Brain (organoid and tissue), 16 donors: ENCODE measurements at places on chromosomes 16 and 17.

DNA sequence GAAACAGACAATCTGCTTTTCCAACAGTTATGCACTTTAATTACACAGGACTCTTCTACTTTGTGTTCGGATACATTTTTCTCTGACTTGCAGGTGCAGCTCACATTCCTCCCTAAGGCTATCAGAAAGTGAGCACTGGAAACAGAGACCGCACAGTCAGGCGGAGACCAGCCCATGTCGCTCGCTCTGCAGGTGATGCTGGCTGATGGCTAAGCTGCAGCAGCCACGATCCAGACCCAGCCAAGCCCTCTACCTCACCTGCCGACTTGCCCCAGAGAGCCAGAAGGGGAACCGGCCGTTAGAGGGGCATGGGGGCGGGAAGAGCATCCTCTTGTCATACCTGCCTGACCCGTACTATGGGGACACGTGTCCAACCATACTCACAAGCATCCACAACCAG lies 33.8 kb downstream of the MAP1LC3B start:
- DNase-seq = no peak

DNA sequence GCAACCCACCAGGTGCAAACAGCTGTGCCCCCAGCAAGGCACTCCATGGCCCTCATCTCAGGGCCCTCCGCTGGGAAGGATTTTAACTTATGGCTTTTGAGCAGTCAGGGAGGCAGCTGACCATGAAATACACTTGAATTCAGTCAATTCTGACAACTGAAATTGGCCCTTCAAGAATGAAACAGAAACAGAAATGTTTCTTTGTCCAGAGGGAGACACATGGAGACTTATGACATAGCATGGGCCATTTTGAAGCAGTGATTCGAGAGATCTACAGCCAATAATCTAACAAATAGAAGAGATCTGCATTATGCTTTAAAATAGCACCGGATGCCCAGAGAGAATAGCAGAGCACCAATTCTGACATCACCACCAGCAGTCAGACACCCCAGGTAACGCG lies 7.5 kb downstream of the CACNG1 start:
- DNase-seq = no peak

DNA sequence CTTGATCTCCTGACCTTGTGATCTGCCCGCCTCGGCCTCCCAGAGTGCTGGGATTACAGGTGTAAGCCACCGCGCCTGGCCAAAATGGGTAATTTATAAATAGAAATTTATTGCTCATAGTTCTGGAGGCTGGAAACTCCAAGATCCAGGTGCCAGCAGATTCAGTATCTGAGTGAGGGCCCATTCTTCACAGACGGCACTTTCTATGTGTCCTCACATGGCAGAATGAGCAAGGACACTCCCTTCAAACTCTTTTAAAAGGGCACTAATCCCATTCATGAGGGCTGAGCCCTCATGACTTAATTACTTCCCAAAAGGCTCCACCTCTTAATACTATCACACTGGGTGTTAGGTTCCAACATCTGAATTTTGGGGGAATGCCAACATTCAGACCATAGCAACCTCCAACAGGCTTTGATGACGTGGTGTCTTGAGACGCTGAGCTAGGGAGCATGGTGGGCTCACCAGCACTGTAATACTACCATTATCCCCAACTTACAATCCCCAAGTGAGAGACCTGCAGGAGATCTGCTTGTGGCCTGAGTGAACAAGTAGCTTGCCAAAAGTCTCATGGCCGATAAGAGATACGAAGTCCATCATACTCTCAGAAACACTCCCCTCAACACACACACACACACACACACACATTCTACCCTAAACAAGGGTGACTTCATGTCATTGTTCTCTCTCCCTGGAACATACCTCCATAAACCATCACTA lies 8.5 kb downstream of the CMTM4 start:
- DNase-seq = no peak

GRCh38 chr16:49698931-49699840 lies 156.7 kb downstream of the ZNF423 start:
- DNase-seq = peak; percentile 89

DNA sequence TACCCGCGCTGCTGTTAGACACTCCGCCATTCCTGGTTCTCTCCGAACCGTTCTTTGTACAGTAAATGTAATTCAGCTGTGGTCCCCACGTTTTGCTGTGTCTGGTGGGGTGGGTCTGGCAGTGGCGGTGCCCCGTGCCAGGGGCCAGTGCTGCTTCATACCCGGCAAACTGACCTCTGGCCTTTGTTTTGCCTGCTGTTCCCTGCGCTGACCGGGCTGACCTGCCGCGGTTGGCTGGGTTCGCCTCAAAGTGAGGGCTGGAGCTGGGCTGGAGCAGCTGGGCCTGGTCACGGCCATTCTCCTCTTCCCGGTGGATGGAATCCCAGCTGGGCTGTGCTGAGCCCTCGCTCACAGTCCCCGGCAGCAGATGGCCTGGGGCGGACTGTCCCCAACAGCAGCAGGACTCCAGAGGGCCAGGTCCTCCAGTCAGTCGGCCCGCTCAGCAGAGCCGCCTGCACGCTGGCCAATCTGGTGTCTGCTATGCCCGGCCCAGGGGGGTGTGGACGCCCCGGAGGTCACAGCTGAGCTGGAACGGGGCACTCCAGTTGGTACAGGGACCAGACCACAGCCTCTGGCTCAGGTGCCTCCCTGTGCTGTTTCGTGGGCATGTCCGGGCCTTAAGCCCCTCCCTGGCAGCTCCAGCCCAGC lies 1.5 kb upstream of the WFIKKN1 start:
- no peak for DNase-seq

- no peak for DNase-seq
These were observed 67.0 kb downstream of the CACNG1 start for GRCh38 chr17:67111327-67111726.

DNA sequence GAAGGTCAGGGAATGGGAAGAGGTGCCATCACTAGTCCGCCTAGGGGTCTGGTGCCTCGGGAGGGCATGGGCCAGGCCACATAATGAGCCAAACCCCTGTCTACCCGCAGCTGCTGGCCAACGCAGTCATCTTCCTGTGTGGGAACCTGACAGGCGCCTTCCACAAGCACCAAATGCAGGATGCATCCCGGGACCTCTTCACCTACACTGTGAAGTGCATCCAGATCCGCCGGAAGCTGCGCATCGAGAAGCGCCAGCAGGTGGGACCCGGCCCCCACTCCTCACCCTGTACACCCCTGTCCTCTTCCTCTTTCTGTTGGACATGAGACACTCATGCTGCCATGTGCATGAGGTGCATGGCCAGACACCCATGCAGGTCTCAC lies 26.2 kb downstream of the ADCY7 start:
- DNase-seq = no peak

DNA sequence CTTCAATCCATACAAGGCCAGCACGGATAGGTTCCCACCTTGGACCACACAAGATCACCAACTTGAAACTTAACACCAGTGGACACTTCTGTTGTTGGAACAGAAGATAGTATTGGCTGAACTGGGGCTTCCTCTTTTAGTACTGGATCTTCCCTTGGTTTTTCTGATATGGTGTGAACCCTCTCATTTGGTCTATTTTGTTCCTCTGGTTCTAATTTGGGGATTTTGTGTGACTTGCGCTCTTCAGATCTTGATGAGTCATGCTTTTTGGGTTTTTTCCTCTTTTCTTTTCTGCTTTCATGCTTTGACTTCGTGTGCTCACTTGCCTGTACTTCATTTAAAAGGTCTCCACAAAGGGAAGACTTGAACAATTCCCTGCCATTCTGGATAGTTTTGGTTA lies 39.0 kb downstream of the SOST start:
- no peak for DNase-seq

GRCh38 chr17:2050300-2051060 lies 4.4 kb upstream of the HIC1 start:
- DNase-seq = peak; percentile 86

GRCh38 chr17:34146440-34147043 lies 108.5 kb upstream of the CCL2 start:
- DNase-seq = peak; percentile 78

DNA sequence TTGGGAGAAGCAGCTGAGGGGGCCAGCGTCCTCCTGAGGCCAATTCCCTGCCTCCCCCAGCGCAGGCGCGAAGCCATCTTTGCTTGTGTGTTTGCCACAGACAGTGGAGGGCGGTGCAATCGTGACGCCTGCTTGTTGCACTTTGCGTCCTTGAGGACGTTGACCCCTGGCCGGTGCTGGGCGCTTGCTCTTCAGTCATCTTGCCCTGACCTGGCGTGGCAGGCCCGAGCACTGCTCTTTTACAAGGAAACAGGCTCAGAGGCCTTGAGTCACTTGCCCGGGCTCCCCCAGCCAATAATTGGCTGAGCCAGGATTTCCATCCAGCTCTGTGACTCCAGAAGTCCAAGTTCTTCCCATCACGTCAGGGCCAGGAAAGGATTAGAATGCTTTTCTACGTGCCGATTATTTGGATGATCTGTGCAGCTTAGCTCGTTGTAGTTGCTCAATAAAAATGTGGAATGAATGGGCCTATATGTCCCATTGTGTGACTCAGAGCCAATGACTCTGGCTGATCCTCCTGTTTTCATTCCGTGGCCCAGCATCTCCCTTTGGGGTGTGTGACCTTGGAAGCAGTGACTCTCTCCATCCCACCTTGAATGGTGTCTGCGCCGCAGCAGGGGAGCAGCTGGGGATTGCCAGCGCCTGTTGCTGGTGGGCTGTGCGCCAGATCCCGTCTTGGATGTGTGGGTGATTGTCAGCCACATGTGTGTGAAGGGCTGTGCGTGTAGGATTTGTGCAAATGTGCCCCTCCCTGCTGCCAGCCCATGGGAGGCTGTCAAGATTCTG lies 214.1 kb downstream of the SEC14L1 start:
- DNase-seq = no peak

DNA sequence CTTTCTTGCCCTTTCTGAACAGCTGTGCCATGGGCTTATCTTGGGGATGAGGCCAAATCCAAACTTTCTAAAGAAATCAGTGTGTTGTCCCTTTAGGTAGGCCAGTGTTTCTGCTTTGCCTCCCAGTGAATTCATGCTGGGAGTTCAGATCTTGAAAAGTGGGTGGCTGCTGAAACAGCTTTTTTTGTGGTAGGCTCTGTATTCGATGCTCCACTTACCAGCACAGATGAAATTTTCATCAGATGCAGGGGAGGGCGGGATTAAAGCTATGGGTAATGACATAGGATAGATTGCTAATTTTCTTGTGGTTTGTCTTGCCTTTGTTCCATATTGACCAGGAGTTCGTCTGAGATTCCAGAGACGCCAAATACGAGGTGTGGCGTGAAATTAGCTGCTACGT lies 2.8 kb downstream of the SOCS7 start:
- DNase-seq = peak; percentile 6

DNA sequence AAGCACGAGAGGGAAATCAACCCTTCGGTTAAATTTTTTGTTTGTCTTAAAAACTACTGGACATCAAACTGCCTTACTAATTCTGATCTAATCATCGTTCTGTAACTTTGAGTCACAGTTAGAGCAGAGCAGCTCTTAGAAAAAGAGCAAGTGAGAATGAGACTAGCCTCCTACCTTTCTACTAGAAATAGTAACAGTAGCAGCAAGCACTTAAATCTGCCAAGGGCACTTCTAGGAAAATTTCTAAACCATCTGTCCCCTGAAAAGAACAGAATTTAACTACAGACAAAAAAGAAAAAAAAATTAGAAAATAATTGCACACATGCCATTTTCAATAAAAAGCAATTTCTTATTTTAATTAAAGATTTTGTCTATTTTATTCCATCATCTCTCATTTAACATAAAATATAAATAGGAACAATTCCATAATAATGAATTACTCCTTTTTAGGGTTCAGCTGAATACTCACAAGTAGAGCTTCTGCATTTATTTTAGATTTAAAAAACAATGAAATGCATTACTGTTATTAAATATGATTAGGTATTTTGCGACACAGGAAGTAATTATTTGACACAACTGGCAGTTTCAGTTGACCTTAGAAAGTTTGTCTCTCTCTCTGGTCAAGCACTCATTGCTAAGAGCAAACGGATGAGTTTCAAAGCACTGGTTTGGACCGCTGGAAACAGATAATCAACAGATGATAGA lies 250.8 kb upstream of the SOX9 start:
- peak; percentile 53 for DNase-seq

DNA sequence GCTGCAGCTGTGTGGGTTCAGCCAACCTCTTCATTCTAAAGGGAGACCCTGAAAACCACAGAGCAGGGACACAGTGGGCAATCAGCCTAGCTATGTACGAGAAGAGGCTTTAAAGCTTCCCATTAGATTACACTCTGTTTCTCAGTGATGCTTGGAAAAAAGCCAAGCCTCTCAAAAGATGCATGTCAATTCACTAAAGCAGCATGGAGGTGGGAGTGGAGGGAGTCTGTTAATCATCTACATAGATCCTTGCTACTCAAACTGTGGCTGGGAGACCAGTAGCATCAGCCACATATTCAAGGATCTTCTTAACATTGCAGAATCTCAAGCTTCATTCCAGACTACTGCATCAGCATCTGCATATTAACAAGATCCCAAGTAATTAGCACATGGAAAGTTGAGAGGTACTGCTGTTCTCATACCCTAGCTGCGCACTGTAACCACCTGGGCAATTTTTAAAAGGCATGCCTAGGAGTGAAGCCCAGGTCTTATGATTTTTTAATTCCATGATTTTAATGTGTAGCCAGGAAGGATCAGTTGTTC lies 305.9 kb downstream of the PMP22 start:
- DNase-seq = peak; percentile 14

DNA sequence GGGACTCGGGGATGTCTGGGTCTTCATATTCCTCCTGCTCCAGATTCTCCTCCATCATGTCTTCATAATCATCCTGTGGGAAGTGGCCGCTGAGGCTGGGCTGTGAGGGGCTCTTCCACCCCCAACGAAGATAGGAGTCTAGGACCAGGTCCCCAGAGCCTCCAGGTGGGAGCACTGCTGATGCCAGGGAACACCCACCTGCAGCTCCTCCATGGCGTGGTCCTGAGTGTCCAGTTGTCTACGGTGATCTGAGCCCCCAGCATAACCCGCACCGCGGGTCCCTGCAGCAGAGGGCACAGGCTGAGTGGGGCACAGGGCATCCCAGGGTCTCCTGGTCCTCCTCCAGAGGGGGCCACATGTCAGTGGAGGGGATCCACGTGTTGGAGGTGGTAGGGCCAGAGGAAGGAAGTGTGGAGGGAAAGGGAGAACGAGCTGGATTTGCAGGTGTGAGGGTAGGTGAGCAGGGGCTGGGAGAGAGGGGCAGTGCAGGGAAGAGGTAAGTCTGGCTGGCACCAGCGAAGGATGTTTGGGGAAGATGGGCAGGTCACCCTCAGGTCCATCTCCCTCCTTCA lies 5.2 kb downstream of the SLC4A1 start:
- no peak for DNase-seq

DNA sequence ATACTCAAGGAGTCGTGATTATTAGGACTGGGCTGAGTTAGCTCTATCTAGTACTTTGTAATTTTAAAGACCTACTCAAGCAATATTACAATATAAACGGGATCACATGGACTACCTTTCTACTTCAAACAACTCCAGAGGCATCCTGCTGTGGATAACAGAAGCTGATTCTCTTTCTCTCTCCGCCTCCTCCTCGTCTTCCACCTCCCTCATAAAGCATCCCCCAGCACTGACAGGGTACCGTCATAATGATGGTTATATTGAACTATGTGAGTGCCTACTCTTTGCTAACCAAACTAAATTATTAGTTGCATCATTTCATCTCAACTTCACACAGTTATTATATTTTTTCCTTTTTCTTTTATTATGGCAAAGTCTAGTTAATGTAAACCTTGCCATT lies 165.4 kb upstream of the FOXF1 start:
- no peak for DNase-seq
